ENCODE measurements at places on chromosomes 6 and 20.
A peak's percentile ranks its signal among the peaks of the same experiment; 100 is the strongest.

GRCh38 chr20:45449528-45449927, 20.0 kb upstream of the WFDC2 start:
- H3K27me3 ChIP-seq: no peaks in the 10 kb centered on the region
- DNase-seq: no peak
- H3K4me3 ChIP-seq: no peak overlapping the region
- no peaks in the 10 kb centered on the region for H3K4me1 ChIP-seq
- H3K27ac ChIP-seq: no peak overlapping the region
- no peaks in the 10 kb centered on the region for H3K36me3 ChIP-seq

DNA sequence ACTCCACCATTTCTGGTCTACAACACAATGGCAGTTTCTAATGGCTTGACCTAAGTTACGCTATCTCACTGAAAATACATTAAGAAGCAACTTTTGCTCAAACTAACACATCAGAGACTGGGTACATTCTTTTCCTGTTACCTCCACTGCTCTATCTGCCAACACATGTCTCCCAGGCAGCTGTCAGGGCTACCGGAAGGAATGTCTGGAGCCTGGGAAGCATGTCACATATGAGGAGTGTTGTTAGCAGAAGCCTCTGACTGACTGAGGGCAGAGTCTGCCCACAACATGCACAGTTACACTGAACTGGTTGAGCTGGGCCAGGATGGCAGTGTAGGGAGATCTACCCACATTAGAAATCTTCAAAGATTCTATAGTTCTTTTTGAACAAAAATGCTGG, 264.5 kb downstream of the KIF16B start:
- no peaks in the 10 kb centered on the region for H3K36me3 ChIP-seq
- no peak overlapping the region for H3K27ac ChIP-seq
- H3K4me1 ChIP-seq: no peaks in the 10 kb centered on the region
- no peak for DNase-seq

GRCh38 chr6:105324386-105324950, 78.4 kb downstream of the PREP start:
- no peak overlapping the region for H3K4me3 ChIP-seq
- no peak for DNase-seq
- no peaks in the 10 kb centered on the region for H3K27me3 ChIP-seq

GRCh38 chr6:122129313-122130025, 270.0 kb upstream of the HSF2 start:
- DNase-seq: no peak
- H3K4me1 ChIP-seq: peaks cover 1% of the 10 kb centered on the region
- H3K27ac ChIP-seq: no peak overlapping the region
- H3K4me3 ChIP-seq: no peak overlapping the region
- no peaks in the 10 kb centered on the region for H3K27me3 ChIP-seq

GRCh38 chr6:44558832-44559251, 171.3 kb downstream of the CDC5L start:
- no peak overlapping the region for H3K27ac ChIP-seq
- no peaks in the 10 kb centered on the region for H3K27me3 ChIP-seq
- H3K4me3 ChIP-seq: no peak overlapping the region
- DNase-seq: no peak

- DNase-seq: no peak
- H3K4me3 ChIP-seq: no peak overlapping the region
- H3K27me3 ChIP-seq: no peaks in the 10 kb centered on the region
- H3K27ac ChIP-seq: no peak overlapping the region
Observed at GRCh38 chr6:139942331-139942730, 567.9 kb upstream of the CITED2 start.

- H3K27me3 ChIP-seq: no peaks in the 10 kb centered on the region
- H3K36me3 ChIP-seq: no peaks in the 10 kb centered on the region
- peak; percentile 39 for DNase-seq
- peaks cover 3% of the 10 kb centered on the region for H3K4me1 ChIP-seq
Observed at GRCh38 chr6:44342052-44342451, 398 bp upstream of the SPATS1 start.

GRCh38 chr6:13528777-13529343, 41.5 kb upstream of the GFOD1 start:
- H3K36me3 ChIP-seq: no peaks in the 10 kb centered on the region
- DNase-seq: no peak
- H3K4me1 ChIP-seq: no peaks in the 10 kb centered on the region
- no peak overlapping the region for H3K4me3 ChIP-seq

- H3K36me3 ChIP-seq: no peaks in the 10 kb centered on the region
- H3K4me1 ChIP-seq: no peaks in the 10 kb centered on the region
- DNase-seq: no peak
- H3K27me3 ChIP-seq: no peaks in the 10 kb centered on the region
Observed at GRCh38 chr6:165726965-165727381, 63.9 kb upstream of the PDE10A start.

- no peak overlapping the region for H3K4me3 ChIP-seq
- H3K36me3 ChIP-seq: no peaks in the 10 kb centered on the region
- no peak for DNase-seq
Observed at GRCh38 chr6:34238585-34239499, 2.2 kb downstream of the HMGA1 start.

GRCh38 chr6:14880052-14880451, 365.8 kb upstream of the JARID2 start:
- no peak overlapping the region for H3K27ac ChIP-seq
- no peaks in the 10 kb centered on the region for H3K36me3 ChIP-seq
- H3K27me3 ChIP-seq: no peaks in the 10 kb centered on the region

- no peaks in the 10 kb centered on the region for H3K4me1 ChIP-seq
- H3K36me3 ChIP-seq: no peaks in the 10 kb centered on the region
- no peak for DNase-seq
- no peak overlapping the region for H3K27ac ChIP-seq
Observed at GRCh38 chr20:48196486-48196885, 411.2 kb upstream of the SULF2 start.

GRCh38 chr6:158323561-158323958, 11.3 kb downstream of the TULP4 start:
- H3K4me1 ChIP-seq: no peaks in the 10 kb centered on the region
- no peaks in the 10 kb centered on the region for H3K36me3 ChIP-seq
- no peak overlapping the region for H3K4me3 ChIP-seq
- no peaks in the 10 kb centered on the region for H3K27me3 ChIP-seq

DNA sequence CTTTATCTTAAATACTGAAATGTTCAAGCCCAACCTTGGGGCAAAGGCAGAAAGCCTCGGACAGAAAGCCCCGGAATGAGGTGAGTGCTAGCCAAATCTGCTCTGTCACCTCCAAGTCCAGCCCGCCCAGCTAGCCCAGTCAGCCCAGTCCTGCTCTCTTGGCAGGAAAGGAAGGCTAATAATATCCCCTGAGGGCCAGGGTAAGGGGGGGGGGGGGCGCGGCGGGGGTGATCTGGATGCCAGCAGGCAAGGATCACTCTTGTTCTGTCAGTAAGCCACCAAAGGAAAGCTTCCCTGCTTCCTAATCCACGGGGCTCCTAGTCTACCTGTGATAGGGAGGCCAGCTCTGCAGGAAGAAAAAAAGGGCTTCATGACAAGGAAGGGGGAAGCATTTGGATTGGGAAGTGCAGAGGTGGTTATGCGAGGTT, 1.1 kb downstream of the NDRG3 start:
- peaks cover 2% of the 10 kb centered on the region for H3K4me1 ChIP-seq
- H3K4me3 ChIP-seq: peak overlapping the region; percentile 92
- H3K27ac ChIP-seq: no peak overlapping the region
- no peaks in the 10 kb centered on the region for H3K36me3 ChIP-seq
- DNase-seq: peak; percentile 43

- H3K4me3 ChIP-seq: no peak overlapping the region
- H3K27me3 ChIP-seq: no peaks in the 10 kb centered on the region
- H3K36me3 ChIP-seq: no peaks in the 10 kb centered on the region
Observed at GRCh38 chr6:22972771-22973170, 403.4 kb downstream of the HDGFL1 start.

DNA sequence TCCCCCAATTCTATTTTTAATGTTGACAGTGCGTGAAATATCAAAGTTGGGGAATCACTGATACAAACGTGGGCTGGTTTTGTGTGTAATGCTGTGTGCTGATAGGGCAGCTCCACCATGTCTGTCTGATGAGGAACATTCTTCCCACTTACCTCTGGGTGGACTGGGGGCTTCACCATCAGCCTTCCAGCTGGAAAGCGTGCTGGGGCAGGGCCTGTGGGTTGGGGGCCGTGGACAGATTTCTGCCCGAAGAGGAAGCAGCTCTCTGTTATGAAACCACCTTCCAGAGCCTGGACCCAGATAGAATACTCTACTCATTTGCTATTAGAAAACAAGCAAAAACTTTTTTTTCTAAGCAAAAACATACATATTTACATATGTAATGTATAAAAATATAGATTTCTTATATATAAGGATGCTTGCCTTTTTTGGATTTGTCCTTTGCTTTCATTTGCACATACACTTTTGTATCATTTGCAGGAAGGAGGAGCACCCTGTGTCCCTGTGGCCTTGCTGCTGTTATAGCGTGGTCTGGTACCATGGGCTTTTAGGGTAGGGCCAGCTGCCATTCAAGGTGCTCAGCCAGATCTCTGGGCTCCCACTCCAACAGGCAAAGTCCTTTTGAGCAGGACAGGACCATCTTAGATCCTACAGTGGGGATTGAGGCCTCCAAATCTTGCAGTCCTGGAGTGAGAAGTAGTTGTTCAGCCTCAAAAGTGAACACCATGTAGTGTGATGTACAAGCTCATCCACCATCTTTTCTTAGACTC, 48.1 kb downstream of the DUSP22 start:
- no peak overlapping the region for H3K4me3 ChIP-seq
- no peaks in the 10 kb centered on the region for H3K36me3 ChIP-seq
- no peak overlapping the region for H3K27ac ChIP-seq
- DNase-seq: no peak
- H3K4me1 ChIP-seq: no peaks in the 10 kb centered on the region
- no peaks in the 10 kb centered on the region for H3K27me3 ChIP-seq

DNA sequence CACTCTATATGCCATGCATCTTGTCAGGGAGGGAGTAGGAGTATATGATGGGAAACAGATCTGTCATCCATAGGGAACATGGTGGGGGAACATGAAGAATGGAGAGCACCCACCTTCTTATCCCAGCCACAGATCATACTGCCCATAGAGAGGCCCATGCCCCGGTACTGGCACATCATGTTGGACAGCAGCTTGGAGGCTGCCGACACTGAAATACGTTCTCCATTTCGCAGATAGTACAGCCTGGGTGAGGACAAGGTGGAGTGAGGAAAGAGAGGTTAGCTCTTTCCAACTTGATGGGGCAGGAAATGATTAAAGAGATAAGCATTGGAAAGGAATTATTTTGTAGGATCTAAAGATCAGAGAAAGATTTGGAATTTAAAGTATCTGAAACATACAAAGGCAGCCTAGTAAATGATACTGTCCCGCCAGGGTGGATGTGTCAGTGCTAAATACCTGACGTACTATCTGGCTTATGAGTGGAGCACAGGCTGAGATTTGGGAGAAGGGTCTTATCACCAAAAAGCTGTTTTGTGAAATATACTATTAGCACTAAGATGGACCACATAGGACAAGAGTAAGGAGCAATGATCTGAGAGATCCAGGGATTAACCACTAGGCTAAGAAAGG, 1.7 kb downstream of the PSMB8 start:
- H3K27ac ChIP-seq: no peak overlapping the region
- H3K27me3 ChIP-seq: no peaks in the 10 kb centered on the region
- H3K4me3 ChIP-seq: no peak overlapping the region
- peaks cover 9% of the 10 kb centered on the region for H3K4me1 ChIP-seq
- no peaks in the 10 kb centered on the region for H3K36me3 ChIP-seq

DNA sequence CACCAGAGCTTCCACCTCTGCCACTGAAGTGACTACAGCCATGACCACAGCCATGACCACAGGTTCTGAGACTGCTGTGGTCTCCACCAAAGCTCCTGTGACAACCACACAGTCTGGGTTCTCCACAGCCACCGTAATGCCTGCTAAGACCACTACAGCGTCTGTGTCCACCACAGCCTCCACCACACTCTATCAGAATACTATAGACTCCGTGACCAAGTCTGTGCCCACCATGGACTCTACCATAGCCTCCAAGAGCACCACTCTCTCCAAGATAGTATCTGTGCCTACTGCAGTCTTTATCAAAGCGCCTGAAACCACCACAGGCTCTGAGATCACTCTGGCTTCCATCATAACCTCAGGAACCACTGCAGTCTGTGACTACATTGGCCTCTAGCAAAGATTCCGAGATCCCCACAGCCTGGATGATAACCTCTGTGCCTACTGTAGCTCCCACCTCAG, 18.3 kb upstream of the MUC21 start:
- no peaks in the 10 kb centered on the region for H3K36me3 ChIP-seq
- no peaks in the 10 kb centered on the region for H3K27me3 ChIP-seq
- no peaks in the 10 kb centered on the region for H3K4me1 ChIP-seq
- no peak overlapping the region for H3K27ac ChIP-seq
- DNase-seq: no peak

DNA sequence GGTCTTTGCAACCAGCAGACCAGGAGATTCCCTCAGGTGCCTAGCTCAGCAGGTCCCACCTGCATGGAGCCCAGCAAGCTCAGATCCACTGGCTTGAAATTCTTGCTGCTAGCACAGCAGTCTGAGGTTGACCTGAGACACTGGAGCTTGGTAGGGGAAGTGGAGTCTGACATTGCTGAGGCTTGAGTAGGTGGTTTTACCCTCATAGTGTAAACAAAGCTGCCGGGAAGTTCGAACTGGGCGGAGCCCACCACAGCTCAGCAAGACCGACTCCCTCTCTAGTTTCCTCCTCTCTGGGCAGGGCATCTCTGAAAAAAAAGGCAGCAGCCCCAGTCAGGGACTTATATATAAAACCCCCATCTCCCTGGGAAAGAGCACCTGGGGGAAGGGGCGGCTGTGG, 34.3 kb downstream of the PRSS35 start:
- no peaks in the 10 kb centered on the region for H3K4me1 ChIP-seq
- H3K36me3 ChIP-seq: no peaks in the 10 kb centered on the region
- no peaks in the 10 kb centered on the region for H3K27me3 ChIP-seq
- H3K27ac ChIP-seq: no peak overlapping the region
- no peak overlapping the region for H3K4me3 ChIP-seq
- no peak for DNase-seq

- H3K4me3 ChIP-seq: no peak overlapping the region
- no peaks in the 10 kb centered on the region for H3K36me3 ChIP-seq
- H3K27ac ChIP-seq: no peak overlapping the region
Observed at GRCh38 chr6:98333273-98333672, 501.1 kb upstream of the POU3F2 start.

DNA sequence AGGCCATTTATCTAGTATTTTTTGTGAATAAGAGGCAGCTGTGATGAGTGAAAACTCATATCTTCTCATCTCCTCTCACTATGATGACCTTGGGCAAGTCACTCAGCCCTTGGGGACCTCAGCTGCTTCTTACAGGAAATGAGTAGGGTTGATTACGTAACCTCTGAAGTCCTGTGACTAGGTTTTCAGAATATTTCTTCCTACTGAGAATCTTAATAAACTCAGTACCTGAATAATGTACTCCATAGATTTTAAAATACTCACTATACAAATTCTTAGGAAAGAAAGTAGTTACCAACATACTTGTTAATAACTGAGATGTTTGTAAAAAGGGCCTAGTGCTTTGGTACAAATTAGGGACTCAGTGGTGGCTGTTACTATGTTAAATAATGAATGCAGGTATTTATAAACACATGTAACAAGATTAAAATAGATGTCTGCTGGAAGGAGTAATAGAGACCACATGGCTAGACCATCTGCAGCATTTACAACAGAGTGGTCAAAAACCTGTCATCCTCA, 60.9 kb downstream of the RPRD1B start:
- DNase-seq: no peak
- H3K4me1 ChIP-seq: no peaks in the 10 kb centered on the region
- no peaks in the 10 kb centered on the region for H3K36me3 ChIP-seq
- no peak overlapping the region for H3K27ac ChIP-seq

GRCh38 chr20:5580940-5581708, 169.1 kb upstream of the SHLD1 start:
- DNase-seq: no peak
- no peak overlapping the region for H3K4me3 ChIP-seq
- H3K4me1 ChIP-seq: no peaks in the 10 kb centered on the region
- no peak overlapping the region for H3K27ac ChIP-seq
- no peaks in the 10 kb centered on the region for H3K27me3 ChIP-seq
